ENCODE measurements at places on chromosomes 3 and 15.

- no peak for DNase-seq
Observed at GRCh38 chr3:36648241-36649034, 115.9 kb downstream of the DCLK3 start.

DNA sequence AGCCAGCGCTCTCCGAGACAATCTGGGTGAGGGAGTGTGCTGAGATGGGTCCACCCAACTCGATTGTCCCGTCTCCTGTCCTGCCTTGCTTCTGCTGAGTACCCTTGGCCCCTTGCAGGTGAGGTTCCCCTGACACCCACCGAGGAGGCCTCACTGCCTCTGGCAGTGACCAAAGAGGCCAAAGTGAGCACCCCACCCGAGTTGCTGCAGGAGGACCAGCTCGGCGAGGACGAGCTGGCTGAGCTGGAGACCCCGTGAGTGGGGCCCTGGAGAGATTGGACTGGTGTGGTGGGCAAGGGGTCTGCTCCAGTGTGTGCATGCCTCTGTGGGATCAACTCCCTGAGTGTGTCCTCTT lies 23.6 kb downstream of the NBEAL2 start:
- DNase-seq = no peak

- no peak for DNase-seq
Observed at GRCh38 chr3:113055201-113055600, 64.4 kb downstream of the GTPBP8 start.

DNA sequence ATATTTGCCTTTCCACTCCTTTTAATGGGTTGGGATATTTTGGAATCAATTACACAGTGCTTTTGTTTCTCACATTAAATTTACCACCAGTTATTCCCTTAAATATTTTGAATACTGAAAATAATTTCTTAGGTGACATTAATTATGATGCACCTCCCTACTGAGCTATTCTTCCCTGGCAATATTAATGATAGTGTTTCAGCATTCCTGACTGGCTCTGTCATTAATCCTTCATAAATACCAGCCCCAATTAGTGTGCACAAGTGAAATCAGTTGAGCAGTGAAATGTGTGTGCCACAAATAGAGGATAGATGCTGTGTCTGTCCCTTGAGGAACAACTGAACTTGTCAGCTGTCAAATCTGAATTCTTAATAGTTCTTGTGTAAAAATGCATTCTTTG lies 304.0 kb downstream of the CACNA2D3 start:
- DNase-seq = no peak

GRCh38 chr3:186705882-186706780 lies 11.0 kb upstream of the KNG1 start:
- DNase-seq = no peak

GRCh38 chr3:157626817-157627216 lies 123.6 kb upstream of the VEPH1 start:
- DNase-seq = no peak

DNA sequence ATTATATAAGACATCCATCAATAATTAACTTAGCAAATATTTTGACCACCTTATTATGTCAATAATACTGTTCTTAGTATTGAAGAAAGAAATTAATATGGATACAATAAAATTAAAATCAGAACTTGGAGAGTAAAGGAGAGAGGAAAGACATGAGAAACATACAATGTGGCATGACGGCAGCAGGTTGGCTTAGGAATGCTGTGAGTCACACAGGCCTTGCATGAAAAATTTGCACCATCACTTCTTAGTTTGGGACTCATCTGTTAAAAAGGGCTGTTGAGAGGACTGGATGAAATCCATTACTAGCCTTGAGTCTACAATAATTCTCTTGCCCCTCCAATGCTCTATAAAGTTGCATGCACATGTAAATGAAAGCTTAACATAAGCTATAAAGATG lies 880.8 kb downstream of the ROBO1 start:
- DNase-seq = no peak

DNA sequence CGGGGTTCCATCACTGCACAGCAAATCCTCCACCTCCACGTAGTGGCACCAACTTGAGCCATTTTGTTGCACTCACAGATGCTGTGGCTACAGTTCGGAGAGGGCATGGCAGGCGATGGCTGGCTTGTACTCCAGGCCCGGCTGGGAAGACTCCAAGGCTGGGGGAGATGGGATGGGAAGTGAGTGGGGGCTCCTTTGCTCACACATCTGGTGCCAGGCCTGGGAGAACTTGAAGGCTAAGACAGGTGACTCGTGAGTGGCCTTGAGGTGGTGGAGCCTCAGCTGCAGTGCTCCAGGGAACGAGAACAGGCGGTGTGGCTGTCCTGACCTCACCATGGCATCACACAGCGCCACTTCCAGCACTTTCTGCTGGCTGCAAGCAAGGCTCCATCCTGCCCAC lies 87.9 kb downstream of the PLXNA1 start:
- DNase-seq = no peak

DNA sequence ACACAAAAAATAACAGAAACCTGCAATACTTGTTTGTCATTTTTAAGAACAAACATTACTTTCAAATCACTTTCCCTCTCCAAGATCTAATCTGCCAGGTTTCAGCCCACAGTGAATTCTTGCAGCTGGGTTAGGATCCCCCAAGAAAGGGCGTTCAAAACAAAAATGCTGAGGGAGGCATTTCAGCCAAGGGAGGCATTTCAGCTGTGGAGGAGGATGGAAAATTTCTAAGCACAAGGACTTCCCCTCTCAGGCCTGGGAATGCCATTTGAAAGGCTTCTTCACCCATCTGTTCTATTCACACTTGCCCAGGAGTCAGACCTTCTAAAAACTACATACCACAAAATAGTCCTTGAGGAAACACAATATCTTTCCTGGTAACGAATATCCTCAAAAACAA lies 69.1 kb downstream of the P3H2 start:
- DNase-seq = no peak

DNA sequence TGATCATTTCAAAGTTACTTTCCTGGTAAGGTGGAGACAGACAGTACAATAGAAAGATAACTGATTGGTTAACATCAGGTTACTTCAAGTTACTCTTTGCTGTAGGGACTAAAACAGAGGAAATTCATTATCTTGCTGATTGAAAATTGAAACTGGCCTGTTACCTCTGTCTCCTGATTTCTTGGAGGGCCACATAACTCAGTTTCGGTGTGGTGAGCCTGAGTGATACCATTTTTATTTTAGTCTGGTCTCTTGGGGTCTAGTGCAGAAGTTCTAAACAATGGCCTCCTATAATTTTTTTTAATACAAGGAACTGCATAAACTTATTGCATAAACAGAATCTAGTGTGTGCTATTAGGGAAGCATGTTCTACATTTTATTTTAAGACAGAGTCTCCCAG lies 1.2 kb upstream of the ICE2 start:
- DNase-seq = no peak

- no peak for DNase-seq
Observed at GRCh38 chr3:45967724-45968123, 24.5 kb downstream of the CXCR6 start.

DNA sequence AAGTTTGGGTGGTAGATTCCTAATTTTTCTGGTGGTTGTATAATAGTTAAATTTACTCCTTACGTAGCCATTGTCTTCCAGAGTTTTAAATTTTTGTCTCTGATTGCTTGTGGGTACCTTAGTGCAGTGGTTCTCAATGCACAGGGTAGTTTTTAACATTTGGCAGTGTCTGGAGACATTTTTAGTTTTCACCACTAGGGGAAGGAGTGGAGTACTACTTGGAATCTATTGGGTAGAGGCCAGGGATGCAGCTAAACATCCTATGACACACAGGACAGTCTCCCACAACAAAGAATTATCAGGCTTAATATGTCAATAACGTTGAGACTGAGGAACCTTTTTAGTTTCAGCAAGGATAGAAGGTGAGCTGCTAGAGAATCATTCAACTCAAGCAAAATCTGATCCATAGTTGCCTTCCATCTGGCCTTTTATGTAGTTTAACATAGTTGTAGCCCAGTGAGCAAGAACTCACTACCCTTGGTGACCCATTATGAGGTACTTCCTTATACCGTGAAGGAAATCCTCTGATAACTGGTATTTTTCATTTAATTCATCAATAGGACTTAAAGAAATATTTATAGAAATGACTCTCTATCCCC lies 8.6 kb upstream of the STX19 start:
- no peak for DNase-seq

DNA sequence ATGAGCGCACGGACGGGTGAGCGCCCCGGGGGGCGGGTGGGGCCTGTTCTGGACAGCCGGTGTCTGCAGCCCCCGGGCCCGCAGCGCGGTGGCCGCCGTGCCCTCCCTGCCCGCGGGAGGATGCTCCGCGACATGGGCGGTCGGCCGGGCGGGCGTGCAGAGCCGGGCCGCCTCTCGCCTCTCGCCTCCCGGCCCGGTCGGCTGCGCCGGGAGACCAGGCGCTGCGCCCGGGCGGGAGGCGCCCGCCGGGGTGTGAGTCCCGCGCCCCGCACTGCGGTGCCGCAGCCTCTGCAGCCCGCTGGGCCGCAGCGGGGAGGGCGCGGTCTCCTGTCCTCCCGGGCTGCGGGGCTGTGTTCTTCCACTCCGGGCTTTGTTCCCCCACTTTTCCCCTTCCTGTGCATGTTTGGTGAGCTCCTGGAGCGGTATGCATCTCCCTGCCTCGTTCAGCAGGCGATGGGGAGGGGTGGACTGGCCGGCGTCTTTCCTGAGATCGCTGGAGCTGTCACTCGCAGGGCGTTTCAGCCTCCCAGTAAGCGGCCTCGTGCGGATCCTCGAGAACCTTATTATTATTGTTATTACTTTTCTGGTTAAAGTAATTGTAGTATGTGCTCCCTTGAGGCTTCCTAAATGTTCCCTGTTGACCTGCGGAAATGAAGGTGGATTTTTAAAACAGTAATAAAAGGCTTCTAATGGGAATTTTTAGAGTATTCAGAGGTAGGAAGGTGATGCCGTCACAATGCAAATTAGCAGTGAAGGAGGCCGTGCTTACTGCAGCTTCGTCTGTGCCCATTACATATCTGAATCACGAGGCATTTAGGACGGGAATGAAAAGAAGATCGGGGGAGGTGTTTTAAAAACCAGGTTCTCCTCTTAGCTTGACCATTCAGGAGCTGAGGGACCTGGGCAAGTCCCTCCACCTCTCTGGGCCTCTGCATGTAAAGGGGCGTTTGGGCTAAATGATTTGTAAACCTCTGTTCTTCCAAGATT lies 593 bp downstream of the TMOD2 start:
- peak; percentile 61 for DNase-seq

GRCh38 chr3:10901296-10901945 lies 85.4 kb downstream of the SLC6A11 start:
- DNase-seq = no peak

DNA sequence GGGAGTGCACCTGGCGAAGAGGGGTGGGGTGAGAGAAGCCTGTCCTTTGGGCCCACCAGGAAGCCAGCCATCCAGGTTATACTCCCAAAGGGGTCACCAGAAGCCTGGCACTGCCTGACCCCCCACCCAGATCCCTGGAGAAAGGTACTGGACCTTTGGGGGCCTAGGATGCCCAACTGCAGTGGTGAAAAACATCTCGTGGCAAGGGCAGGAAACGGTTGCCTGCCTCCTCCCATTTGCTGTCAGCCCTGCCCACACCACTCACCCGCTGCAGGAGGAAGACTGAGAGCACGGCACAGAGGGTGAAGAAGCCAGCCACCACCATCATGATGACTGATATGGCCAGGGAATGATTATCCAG lies 2.2 kb upstream of the ULK3 start:
- DNase-seq = no peak

- no peak for DNase-seq
Observed at GRCh38 chr15:61088675-61089074, 140.4 kb downstream of the RORA start.

- DNase-seq = no peak
Observed at GRCh38 chr3:156602424-156602823, 47.5 kb upstream of the SSR3 start.

DNA sequence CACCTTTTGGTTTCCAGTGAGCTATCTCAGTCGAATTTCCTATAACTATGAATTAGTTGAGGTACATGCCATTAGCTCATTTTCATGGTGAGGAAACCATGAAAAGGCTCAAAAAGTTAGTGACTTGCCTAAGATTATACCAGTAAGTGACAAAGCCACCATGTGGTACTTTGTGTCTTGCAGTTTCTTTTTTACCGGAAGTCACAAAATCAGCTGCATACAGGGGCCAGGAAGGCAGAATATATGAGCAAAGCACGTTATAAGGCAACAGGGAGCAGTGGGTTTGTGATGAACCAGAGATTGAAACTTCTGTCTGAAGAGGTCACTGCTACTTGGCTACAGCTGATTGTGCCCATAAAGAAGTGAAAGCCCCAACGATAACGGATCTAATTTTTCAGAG lies 50.3 kb downstream of the CMTM8 start:
- no peak for DNase-seq

DNA sequence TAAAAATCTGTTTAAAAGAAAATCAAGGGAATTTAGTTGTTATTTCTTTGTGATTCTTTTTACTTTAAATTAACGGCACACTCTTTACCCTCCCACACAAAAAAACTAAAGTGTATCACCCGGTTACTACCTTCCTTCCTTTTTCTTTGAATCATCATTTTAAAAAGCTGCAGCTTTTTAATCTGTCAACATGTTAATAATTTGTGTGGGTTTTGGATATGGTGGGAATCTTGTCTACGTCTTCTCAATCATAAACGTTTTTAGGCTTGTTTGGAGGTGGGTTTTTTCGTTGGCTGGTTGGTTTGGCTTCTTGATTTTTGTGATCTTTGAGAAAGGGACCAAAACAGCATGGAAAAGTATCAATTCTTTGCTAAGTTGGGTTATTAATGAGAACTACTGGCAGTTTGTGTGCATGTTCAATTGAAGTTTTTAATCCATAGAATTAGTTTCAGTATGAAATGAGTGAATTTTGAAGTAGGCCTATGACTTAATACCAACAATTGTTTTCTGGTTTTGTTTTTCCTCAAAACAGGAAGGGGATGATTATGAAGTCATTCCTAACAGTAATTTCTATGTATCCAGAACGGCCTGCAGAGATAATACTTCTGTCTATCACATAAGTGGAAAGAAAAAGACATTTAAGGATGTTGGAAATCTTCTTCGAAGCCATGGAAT lies 4.5 kb downstream of the SMC4 start:
- no peak for DNase-seq

DNA sequence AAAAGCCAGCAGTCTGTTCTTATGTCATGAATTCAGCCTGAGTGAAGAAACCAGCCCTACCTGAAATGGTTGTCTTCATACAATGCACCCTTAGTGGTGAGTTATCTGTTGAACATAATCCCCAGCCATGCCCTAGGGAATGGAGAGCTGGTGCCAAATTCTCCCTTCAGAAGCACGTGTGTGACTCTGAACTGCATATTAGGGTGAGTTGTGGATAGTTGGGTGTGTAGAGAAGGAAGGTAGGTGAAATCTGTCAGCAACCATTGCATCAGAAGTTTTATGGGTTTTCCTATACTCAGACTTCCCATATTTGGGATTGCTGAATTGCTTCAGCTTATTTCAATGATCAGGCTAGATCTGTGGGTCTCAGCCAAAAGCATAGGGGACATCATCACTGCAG lies 46.5 kb upstream of the TP63 start:
- no peak for DNase-seq

DNA sequence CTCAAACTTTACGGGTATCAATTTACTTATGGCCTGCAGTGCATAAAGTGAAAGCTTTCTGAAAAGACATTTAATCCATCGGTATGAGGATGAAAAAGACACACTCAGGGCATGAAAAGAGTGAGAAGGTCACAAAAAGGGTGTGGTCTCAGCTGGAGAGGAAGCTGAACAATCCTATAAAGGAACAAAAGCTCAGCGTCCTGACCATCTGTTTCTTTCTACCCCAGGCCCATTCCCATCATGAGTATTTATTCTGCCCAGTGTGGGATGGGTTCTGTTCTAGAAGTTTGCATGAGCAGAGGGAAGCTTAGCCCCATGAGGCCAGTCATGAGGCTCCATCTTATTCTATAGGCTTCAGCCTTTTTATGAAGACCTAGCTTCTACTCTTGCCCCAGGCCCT lies 144.6 kb downstream of the LPP start:
- DNase-seq = no peak

GRCh38 chr3:144843099-144843498 lies 871.5 kb downstream of the DIPK2A start:
- no peak for DNase-seq

Measured in glutamatergic neuron (in vitro differentiated cells).